ENCODE measurements at places on chromosomes 13 and 19.

- DNase-seq: no peak
Observed at GRCh38 chr19:821231-821824, 427 bp downstream of the PLPPR3 start.

DNA sequence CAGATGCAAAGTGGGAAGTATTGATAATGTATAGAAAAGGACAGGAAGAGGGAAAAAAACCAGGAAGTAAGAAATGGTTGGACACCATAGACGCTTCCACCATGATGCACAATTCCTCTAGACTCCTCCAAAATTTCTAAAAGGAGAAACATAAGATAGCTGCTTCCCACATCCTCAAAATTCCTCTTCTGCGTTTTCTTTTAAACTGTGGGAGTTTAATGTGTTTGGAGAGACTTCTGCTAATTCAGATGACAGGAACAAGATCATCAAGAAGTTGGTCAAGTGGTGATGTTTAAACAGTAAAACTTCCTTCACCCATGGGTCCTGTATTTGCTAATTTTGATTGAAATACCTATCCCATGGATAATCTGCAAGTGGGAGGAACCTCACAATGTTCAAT lies 130.2 kb downstream of the IRS2 start:
- DNase-seq: no peak

- no peak for DNase-seq
Observed at GRCh38 chr19:18263324-18264136, 10.7 kb downstream of the IQCN start.

DNA sequence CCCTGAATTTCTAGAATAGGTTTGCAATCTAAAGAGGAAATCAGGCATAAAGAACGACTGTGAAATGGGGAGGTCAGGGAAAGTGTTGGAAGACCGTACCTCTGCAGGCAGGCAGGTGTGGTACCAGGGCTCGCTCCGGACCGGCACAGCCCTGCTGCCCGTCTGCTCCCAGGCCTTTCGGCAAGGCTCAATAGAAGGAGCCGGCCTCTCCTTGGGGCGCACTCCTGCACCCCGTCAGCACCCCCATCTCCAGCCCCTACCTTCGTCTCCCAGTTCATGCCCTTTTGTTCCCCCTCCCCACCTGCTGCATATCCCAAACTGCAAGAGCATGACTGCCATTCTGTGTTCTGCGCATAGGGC lies 139.8 kb upstream of the SOX1 start:
- no peak for DNase-seq

GRCh38 chr13:76993021-76993420 lies 1.1 kb downstream of the CLN5 start:
- no peak for DNase-seq

- no peak for DNase-seq
Observed at GRCh38 chr19:55173186-55173713, 6.8 kb upstream of the DNAAF3 start.

- DNase-seq: no peak
Observed at GRCh38 chr13:77516342-77516789, 19.1 kb upstream of the SCEL start.

DNA sequence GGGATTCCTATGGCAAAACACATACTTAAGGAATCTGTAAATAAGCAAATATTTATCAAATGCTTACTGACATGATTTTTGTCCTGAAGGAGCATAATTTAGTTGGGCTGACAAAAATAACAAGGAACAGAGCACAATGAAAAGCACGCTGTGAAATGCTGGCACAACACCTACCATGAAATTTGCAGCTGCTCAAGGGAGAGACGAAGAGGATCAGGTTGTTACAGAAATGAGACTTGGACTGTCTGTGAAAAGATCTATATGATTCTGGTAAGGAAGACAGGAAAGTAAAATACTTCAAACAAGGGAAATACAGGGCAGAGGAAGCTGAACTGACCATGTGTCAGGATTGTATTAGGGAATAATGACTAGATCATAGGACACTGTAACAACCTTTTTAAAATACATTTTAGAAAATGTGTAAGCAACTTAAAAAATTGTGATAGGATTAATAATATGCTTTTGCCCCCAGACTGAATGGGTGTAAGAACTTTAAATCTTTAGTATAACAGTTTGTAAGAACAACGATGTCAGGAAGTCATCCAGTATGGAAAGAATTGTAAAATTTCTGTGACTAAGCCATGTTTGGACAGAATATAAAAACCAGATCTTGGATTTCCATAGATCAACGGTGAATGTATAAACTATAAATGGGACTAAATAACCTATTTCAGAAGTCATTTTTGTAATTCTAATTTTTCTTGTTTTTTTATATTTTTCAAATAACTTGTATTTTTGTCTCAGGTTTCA lies 1556.0 kb downstream of the EFNB2 start:
- no peak for DNase-seq

- DNase-seq: no peak
Observed at GRCh38 chr13:44093607-44094564, 214.2 kb downstream of the LACC1 start.

DNA sequence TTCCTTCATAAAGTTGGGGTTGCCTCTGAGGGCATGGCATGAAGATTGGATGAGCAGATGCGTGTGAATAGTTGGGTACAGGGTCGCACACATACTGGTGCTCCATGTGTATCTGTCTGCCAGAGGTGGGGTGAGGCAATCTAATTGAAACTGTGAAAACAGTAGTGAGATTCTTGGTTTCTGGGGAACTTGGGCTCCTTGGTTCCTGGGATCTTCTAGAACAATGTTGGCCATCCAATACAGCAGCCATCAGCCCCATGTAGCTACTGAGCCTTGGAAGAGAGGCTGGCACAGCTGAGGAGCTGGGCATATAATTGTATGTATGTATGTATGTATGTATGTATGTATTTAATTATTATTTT lies 616 bp downstream of the FCHO1 start:
- no peak for DNase-seq

DNA sequence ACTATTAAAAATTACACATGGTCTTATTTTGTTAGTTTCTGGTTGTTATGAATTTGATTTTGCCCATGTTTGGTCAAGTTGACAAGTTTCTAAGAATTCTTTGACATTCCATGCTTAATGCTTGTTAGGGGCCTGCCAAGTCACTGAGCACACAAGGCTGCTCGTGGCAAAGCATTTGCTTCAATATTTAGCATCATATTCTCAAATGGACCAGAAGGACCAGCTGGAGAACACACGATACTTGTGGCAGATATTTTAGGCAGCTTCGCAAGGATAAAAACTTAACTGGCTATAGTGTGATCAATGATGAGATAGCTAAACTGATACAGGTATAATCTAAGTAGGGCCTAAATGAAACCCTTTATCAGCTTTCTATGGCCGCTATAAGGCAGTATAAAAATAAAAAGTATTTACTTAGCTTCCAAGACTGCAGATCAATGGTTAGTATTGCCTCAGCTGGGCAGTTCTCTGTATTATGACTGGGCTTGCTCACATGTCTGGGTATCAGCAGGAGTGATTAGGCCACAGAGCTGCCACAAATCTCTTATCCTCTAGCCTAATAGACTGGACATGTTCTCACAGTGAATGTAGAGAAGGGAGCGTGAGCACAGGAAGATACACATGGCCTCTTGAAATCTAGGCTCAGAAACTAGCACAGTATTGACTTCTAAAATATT lies 155.9 kb upstream of the SPRY2 start:
- no peak for DNase-seq
